ENCODE measurements at places on chromosomes 5 and 9.
A peak's percentile ranks its signal among the peaks of the same experiment; 100 is the strongest.

- DNase-seq, result no peak
Measured at GRCh38 chr5:164747371-164747770, 1242.0 kb downstream of the MAT2B start.

DNA sequence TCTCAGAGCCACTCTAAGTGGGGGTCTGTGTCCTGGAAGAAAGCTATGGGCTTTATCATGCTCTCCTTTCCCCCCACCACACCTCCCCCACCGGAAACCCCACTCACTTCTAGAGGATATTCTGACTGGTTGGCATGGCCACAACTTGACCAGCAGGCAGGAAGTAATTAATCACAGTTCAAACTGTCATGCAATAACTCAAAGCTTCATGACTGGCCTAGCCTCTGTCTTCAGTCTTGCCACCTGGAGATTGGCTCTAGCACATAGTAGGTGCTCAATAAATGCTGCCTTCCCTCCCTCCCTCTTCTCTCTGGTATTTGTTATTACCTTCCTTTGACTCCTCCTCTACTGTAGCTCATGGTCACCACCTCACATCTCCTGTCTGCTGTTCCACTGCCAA, 124.7 kb downstream of the GABBR2 start:
- DNase-seq, result no peak

DNA sequence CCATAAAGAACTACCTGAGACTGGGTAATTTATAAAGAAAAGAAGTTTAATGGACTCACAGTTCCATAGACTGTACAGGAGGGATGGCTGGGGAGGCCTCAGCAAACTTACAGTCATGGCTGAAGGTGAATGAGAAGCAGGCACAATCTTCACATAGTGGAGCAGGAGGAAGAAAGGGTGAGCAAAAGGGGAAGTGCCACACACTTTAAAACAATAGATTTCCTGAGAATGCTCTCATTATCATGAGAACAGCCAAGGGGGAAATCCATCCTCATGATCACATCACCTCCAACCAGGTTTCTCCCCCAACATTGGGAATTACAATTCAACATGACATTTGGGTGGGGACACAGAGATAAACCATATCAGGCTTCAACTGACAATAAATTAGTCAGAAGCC, 664.9 kb downstream of the TAF11L14 start:
- no peak for DNase-seq

- no peak for DNase-seq
Measured at GRCh38 chr9:13675638-13676000, 396.1 kb upstream of the MPDZ start.

DNA sequence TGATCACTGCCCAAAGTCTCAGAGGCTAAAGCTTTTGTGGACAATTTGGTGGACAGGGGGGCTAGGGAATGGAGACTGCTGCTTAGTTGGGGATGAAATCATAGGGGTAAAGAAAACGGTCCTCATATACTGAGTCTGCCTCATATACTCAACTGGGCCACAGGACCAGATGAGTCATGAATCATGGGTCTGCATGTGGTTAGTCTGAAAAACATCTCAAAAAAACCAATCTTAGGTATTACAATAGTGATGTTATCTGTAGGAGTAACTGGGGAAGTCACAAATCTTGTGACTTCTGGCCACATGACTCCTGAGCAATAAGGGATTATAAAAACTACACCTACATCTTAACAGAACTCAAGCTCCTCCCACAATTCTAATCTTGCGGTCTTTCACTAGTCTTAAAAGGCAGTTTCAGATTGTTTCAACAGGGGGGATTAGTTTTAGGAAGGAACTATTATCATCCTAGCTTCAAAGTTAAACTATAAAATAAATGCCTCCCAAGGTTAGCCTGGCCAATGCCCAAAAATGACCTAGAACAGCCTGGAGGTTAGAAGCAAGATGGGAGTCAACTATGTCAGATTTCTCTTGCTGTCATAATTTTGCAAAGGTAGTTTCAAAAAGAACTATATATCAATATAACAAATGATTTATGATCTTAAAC, 17.5 kb downstream of the TMEM161B start:
- DNase-seq, result no peak

DNA sequence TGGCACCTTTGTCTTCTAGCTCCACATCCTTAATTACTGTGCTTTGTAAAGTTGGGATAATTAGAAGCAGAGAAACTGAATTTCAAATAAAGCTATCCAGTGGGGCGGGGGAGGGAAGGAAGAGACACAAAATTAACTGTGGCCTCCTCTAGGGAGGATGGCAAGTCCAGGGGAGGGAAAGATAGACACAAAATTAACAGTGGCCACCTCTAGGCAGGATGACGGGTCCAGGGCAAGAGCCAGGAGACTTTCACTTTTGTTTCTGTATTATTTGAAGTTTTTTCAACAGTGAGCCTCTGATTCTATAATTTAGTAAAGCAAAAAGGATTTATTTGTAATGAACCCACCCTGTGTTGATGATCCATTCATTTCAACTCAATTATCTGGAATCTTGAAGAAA, 335.9 kb downstream of the MSX2 start:
- DNase-seq, result no peak

DNA sequence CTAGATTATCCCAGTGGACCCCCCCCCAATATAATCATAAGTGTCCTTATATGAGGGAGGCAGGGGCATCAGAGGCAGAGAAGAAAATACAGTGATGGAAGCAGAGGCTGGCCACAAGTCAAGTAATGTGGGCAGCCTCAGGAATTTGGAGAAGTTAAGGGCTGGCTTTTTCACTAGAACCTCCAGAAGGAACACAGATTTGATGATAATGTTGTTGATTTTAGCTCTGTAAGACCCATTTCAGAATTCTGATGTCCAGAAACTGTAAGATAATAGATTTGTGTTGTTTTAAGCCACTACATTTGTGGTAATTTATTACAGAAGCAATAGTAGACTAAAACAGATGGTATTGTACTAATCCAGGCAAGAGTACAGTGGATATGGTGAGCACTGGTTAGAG, 36.3 kb upstream of the LRRTM2 start:
- DNase-seq, result no peak

DNA sequence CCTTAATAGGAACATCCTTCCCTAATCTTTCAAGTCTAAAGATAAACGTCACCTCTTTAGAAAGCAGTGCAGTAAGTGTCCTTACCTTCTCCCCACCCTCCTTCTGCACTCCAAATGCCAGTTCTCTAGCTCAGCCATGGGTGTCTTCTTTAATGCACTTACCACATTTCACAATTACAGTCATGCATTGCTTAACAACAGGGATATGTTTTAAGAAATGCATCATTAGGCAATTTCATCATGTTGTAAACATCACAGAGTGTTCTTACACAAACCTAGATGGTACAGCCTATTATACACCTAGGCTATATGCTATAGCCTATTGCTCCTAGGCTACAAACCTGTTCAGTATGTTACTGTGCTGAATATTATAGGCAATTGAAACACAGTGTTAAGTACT, 91.2 kb downstream of the RFX3 start:
- DNase-seq, result no peak

DNA sequence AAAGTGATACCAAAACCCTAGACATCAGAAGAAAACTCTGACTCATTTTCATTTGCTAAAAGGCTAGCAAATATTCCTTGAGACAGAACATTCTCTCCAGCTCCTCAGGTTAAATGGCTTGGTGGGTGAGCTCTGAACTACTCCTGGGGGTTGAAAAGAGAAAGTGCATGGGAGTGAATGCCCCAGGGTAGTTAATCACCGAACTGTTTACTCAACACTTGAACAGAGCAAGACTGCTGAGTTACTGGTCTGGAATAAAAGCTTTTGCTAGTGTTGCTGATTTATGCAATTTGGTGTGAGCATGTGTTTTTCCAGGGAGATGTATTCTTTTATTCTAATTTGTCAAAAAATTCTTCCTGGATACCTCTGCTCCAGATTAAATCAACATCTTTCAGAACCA, 88.3 kb upstream of the PRDM9 start:
- DNase-seq, result peak; percentile 55

DNA sequence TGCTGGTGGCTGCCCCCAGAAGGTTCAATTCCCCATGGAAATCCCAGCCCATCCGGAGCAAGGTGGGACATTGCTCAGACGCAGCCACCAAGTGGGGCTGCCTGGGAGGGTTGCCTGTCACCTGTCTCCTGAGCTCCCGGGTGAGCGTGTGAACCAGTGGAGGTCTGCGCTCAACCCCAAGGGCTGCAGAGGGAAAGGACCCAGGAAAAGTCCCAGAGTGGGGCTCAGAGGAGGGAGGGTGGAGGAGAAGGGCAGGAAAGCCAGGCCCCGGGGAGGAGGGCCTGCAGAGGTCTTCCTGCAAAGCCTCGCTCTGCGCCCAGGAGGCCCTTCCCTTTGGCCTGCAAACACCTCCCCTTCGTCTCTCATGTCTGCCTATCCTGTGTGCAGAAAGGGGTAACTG, 119.5 kb upstream of the SARDH start:
- DNase-seq, result no peak

- no peak for DNase-seq
Measured at GRCh38 chr5:178411083-178411482, 178.5 kb upstream of the PHYKPL start.

DNA sequence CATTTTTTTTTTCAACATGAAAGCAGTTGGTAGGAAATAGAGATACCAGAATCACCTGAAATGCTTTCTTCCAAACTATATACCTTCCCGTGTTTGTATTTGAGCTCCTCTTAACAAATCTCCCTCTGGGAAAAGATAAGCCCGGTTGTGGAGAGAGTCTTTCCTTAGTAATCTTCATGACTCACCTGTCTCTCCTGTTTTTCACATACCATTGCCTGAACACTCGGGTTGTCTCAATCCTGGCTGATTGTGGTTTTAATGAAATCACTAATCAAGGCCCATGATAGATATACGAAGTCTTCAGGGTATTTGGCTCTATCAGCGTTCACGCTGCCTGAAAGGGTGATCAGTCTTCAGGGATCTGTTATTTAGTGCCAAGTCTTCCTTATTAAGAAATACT, 136.7 kb downstream of the MAN2A1 start:
- DNase-seq, result no peak

Measured in NCI-H1092 (cell line).